ENCODE measurements at places on chromosomes 6 and 20. TPM values are rescaled to one million over a fixed set of nuclear protein-coding genes. Genes with fewer than 3 reads are reported as not detected.

The BPI gene
- not detected for total RNA-seq

The BMP6 gene
- total RNA-seq, result 0.21 TPM

The PRICKLE4 gene
- total RNA-seq, result 1.1 TPM

The ADGB gene
- total RNA-seq, result not detected

The LY6G6C gene
- total RNA-seq, result under 0.01 TPM

The PTCHD4 gene
- 3.6 TPM for total RNA-seq

The TP53INP2 gene
- 3.6 TPM for total RNA-seq

The GPANK1 gene
- 20.2 TPM for total RNA-seq

The NOTCH4 gene
- 0.28 TPM for total RNA-seq

The SRMS gene
- total RNA-seq, result 0.34 TPM

The TGM2 gene
- total RNA-seq, result 0.68 TPM

The ADAT2 gene
- total RNA-seq, result 8.5 TPM

The XKR7 gene
- not detected for total RNA-seq

The PM20D2 gene
- total RNA-seq, result 9.5 TPM

The TINAG gene
- not detected for total RNA-seq

The ZKSCAN3 gene
- 3.1 TPM for total RNA-seq

The CAP2 gene
- 2.7 TPM for total RNA-seq

The TRIM10 gene
- not detected for total RNA-seq

The HLA-DRA gene
- total RNA-seq, result 1.1 TPM

The SMOC2 gene
- 0.14 TPM for total RNA-seq

The ATP9A gene
- 36.2 TPM for total RNA-seq

The LST1 gene
- not detected for total RNA-seq

The SLC22A1 gene
- total RNA-seq, result 0.34 TPM

The SNPH gene
- 9.9 TPM for total RNA-seq

The RRBP1 gene
- 78.3 TPM for total RNA-seq

The SLC13A3 gene
- total RNA-seq, result 3.3 TPM

The JAG1 gene
- total RNA-seq, result 484 TPM

The FOXA2 gene
- 10.9 TPM for total RNA-seq

The ADAM33 gene
- total RNA-seq, result not detected

The MRPS10 gene
- total RNA-seq, result 91.2 TPM

The BRD2 gene
- total RNA-seq, result 134 TPM

The PAK5 gene
- total RNA-seq, result not detected

The SLPI gene
- 458 TPM for total RNA-seq

Data from nasal cavity respiratory epithelium epithelial cell of viscerocranial mucosa (primary cell).